ENCODE measurements at places on chromosomes 1 and 21.

GRCh38 chr1:155261493-155261851 is 688 bp downstream of the SCAMP3 start:
- no peak for DNase-seq

DNA sequence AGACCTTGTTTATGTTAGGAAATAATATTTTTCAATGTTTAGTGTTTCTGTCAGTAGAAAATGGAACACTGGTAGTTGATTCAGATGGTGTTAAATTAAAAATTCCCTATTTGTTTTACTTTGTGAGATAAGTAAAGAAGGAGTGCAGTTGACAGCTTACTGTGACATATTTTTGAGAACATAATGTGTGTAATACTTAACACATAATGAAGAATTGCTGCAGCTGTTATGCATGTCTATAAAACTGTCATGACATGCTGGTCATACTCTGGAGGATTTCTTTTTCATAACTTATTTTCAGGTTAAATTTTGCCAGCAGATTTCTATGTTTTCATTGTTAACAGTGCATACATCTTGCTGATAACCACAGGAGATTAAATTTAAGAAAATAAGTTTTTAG is 296.1 kb downstream of the CTH start:
- DNase-seq, result no peak

DNA sequence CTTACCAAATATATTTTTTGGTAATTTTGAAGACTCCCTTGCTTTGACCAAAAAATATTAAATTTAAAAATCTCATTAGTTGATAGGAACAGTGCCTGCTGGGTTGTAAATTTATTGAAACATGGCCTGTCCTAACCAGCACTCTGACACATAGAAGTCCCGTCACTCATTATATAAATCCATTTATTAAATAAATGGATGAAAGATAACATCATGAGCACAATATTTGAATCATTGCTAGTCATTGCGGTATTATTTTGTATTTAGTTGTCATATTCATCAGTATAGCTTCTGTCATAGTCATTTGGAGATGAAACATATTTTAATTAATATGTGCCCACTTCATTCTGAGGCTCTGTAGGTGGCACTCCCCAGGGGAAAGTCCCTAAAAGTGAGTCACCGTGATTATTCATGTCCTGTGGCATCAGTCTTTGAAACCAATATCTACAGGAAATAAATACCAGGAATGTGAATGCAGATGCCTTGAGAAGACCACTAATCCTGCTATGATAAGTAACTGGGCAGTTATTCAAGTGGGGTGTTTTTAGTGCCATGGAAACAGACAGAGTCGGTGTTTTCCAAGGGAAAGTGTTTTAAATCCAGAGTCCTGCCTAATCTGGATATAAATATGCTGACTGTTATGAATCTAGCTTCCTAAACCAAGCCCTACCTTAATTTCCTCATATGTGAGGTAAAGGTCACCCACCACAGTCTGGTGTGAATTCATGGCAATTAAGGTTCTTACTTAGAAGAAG is 302.0 kb downstream of the DUSP10 start:
- DNase-seq, result peak; percentile 36

DNA sequence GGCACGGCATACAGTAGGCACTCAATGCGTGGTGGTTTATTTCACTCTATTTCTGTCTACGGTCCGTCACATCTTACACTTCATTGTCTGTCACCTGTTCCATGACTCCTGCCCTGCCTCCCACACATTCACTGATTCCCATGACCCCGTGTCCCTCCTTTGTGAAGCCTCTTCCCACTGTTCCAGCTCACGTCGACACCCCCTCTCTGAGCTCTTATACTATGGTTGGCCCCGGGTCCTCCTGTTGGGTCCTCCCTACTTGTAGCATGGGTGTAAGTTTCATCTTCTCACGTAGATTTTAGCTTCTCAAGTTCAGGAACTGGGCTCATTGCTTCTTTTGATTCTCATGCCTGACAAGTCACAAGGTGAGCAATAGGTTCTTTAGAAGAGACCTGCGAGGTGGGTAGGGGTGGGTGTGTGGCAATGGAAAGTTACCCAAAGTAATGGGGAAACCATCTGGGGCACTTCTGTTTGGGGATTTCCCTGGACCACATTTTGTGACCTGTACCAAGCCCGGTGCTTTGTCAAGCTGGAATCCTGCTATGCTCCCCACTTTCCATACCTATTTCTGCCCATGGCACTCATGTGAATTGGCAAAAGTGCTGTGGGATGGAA is 22.1 kb upstream of the IL10 start:
- DNase-seq, result no peak

DNA sequence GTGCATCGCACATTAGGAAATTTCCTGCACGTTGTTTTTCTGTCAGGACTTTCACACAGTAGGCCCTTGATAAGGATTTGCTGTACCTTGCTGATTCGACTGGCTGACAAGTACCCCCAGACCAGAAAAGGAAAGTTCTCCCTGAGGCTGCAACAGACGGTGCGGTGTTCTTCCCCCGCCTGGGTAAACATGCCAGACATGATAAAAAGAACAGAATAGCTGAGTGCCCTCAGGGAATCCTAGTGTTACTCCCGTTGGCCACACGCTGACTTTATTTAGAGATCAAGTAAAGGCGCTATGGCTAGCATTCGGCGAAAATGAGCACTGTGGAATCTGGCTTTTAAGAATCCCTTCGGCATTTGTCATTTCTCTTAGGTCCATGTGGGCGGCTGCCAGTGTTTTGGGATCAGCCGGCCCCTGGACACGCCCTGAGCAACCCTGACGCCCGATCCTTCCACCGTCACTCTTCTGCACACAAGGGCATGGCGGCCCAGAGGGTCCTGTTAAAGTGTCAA is 607.7 kb downstream of the KIF26B start:
- DNase-seq, result no peak

- no peak for DNase-seq
These were observed 108.0 kb downstream of the HMGB4 start for GRCh38 chr1:33971913-33972312.

DNA sequence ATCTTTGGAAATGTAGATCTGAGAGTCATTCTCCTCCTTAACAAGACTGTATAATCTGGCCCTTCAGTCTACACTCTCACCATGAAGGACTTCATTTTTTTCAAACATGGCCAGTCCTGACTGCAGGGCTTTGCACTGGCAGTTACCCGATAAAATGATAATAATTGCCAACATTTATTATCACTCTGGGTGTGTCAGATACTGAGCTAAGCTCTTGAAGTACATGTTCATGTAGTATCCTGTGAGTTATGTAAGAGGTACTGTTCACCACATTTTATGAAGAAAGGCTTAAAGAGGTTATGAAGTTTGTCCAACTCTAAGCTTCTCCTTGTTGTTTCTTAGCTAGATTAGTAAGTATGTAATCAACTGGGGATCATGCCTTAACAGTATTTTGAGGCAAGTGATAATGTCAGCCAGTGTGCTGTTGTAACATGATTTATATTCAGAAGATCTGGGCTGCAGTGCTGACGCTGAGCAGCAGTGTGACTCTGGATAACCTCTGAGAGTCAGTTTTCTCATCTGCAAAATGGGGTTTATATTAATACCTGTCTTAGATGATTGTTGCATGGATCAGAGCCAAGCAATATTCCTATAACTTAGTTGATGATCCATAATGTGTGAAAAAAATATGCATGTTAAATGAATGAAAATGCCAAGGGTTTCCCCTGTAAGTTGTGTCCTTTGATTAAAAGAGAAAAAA is 42.1 kb upstream of the LEPR start:
- no peak for DNase-seq

- no peak for DNase-seq
These were observed 212.3 kb upstream of the DPYD start for GRCh38 chr1:98133131-98133530.

DNA sequence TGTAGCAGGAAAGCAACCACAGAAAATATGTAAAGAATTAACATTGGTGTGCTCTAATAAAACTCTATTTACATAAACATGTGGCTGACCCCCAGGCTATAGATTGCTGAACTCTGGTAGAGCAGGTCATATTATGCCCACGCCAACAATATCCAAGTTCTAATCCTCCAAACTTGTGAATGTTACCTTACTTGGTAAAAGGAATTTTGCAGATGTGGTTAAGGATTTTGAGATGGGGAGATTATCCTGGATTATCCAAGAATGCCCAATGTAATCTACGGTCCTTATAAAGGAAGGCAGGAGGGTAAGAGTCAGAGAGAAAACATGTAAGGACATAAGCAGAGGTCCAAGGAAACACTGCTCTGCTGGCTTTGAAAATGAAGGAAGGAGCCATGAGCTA is 201.0 kb downstream of the USH2A start:
- DNase-seq, result no peak

GRCh38 chr1:190250368-190250767 is 227.3 kb downstream of the BRINP3 start:
- DNase-seq, result no peak

All from smooth muscle cell of the brain vasculature (primary cell).